ENCODE measurements at places on chromosomes 4 and X.

GRCh38 chr4:102692474-102692873 lies 68.3 kb downstream of the MANBA start:
- no peak for DNase-seq

- no peak for DNase-seq
These were observed 85.9 kb upstream of the UGT8 start for GRCh38 chr4:114512595-114513295.

DNA sequence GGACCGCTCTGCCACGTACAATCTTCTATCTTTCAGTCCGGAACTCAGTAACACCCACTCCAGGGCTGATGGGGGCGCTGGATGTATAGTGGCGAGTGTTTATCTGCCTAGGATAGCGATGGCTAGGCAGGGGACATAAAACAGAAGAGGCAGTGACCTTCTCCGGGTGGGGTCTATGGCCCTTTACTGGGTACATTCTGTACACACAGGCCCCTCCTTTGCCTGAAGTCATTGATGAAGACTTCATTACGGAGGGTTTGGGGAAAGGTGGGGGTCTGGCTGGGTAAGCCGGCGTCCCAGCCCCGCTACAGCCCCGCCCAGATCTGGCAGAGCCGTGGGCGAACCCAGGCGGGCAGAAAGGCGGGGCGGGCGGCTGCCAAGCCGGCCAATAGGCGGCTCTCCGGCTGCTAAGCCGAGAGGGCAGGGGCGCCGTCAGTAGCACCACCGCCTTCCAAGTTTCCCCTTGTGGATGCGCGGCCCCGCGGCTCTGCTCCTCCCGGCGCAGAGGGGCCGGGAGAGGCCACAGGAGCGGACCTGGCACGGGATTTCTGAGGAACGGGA lies at the start of gene CHST7:
CHST7 (plus strand) TSS at position 435 of the 561 bp plus-strand sequence. CDS start 167 bp downstream, outside the sequence.
- peak; percentile 73 for DNase-seq

- no peak for DNase-seq
These were observed 5.5 kb upstream of the ATP2B3 start for GRCh38 chrX:153511784-153512500.

DNA sequence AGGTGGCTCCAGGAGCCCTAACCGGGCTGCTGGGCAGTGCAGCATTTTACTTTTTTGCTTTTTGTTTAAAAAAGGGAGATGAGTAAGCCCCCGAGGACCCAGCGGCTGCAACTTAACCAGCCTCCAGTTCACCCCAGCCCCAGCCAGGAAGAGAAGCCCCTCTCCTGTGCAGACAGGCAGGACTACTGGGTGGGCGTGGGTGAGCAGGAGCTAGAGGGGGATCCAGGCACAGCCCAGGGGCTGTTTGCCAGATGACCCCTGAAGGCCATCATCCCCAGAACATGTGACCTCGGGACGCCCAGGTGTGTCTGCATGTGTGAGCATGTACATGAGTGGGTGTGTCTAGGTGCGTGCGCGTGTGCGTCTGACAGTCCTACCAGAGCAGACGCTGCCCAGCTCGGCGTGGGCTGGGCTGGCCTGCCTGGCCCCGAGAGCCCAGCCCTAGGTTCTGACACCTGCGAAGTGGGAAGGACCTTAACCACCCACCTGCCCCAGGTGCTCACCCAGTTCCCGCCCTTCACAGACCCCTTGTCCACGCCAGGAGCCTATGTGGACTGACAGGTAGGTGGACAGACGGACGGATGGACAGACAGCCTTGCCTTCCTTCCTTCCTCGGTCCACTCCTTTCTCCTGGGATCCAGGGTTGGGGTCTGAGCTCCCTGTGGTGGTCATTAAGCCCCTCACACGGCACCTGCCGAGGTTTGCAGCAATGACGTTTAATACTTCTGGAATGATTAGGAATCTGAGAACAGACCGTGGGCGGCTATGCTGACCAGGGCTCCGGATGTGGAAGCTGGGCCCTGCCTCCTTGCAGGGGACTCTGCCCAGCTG lies 7.8 kb upstream of the HAUS3 start:
- DNase-seq, result no peak

GRCh38 chr4:157075811-157076577 lies at the start of gene GLRB:
Gene GLRB, plus strand, starts transcription at chr4:157076150. Its CDS starts 1,875 bp downstream, at chr4:157078025.
- DNase-seq, result no peak

Measured in NCI-H526 treated with DMSO at 0.1 percent for 48 hours (cell line).